ENCODE measurements at places on chromosomes 11 and 22.
A peak's percentile ranks its signal among the peaks of the same experiment; 100 is the strongest.

GRCh38 chr22:49996119-49996517 lies 16.4 kb downstream of the IL17REL start:
- no peak for DNase-seq

DNA sequence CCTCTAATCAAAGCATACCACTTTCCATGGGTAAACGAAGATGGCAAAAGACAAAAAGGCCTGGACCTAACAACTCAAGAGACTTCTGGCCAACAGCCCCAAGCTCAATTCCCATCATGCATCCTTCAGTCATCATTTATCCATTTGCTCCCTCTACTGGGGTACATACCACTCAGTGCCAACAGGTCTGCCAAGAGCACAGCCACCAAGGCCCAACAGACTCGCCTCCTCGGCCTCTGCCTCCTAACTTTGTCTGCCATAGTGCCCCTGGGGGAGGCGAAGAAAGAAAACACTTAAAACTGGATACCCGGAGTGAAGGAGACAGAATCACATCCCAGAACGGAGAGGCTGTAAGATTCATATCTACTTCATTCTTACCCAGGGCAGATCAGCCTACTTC lies 1.1 kb downstream of the HYOU1 start:
- DNase-seq = no peak

DNA sequence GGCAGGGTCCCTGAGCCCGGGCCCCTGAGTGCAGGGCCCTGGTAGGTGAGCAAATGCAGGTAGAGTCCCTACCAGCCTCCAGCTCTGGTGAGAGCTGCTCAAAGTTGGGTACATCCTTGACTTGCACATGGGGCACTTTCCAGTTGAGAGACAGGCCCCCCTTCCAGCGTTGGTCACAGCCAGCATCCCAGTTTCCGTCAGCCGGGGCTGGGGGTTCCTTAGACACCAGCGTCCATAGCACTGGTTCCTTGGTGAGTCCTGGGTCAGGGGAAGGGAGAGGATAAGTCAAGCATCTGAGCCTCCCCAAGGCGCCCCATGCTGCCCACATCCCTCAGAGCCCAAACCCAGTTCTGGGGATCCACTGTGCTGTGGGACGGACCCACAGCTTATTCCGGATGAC lies 5.6 kb downstream of the PNPLA5 start:
- DNase-seq = no peak

DNA sequence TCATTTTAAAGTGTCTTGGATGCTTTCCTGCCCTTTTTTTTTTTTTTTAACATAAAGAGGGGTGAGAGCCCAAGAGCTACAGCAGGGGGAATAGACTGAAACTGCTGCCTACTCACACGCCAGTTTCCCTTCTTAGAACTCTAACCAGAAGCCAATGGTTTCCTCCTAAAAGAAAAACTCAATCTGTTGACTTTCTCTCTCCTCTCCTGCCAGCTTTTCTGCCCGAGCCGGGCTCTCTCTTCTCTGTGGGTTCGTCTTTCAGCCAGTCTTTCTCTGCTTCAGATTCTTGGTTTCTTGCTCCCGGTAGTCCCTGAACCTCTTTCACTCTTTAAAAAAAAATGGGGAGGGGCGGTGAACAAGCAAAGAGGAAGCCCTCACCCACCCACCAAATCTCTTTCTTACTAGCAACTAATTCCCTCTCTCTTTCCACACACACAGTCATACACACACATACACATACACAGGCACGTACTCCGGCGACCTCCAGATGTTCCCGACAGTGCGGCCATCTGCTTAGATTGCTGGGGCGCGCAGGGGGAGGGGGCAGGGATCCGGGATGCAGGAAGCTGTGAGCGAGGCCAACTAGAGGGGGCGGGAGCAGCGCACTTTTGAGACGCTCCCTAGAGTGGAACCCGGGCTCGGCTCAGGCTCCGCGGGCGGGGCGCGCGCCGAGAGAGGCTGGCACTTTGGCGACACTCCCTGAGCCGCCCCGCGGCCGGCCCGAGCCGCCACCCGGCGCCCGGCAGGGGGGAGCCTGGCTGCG lies 444 bp upstream of the TSKU start:
- DNase-seq = peak; percentile 77

GRCh38 chr22:48734961-48735360 lies 1092.7 kb downstream of the BRD1 start:
- no peak for DNase-seq

DNA sequence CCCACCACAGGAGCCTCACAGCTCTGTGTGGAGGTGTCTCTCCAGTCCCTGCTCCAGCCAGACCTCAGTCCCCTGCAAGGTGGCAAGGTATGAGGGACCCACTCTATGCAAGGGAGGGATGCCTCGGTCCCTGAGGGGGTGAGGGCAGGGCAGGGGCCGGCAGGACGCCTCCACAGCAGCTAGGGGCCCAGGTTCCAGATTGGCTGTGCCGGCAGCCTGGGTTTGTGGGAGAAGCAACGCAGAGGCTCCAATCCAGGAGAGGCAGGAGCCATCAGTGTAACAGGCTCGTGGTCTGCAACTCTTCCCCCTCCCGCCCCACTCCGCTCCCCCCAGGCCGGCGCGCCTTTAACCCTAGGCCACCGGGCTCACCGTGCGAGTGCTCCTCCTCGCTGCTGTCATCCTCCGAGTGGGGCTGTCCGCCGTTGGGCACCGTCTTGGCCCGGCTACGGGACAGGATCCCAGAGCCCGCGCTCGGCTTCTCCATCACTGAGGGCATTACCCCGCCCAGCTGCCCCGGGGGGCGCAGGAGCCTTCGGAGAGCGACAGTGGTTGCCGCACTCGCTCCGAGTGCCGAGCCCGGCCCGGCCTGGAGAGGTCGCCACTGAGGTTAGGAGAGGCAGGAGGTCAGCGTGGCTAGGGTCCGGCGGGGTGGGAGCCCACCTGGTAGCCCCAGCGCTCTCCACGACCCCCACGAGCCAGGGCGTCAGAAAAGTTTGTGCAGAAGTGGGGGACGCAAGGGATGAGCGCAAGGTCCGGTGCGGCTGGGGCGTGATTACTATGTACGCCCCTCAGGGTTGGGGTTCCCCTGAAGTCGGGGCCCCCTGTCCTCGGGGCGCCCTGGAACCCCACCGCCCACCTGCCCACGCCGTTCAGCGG lies 765 bp downstream of the RCOR2 start:
- peak; percentile 80 for DNase-seq

- DNase-seq = peak; percentile 81
Measured at GRCh38 chr22:46587061-46587460, 33.1 kb upstream of the GRAMD4 start.

DNA sequence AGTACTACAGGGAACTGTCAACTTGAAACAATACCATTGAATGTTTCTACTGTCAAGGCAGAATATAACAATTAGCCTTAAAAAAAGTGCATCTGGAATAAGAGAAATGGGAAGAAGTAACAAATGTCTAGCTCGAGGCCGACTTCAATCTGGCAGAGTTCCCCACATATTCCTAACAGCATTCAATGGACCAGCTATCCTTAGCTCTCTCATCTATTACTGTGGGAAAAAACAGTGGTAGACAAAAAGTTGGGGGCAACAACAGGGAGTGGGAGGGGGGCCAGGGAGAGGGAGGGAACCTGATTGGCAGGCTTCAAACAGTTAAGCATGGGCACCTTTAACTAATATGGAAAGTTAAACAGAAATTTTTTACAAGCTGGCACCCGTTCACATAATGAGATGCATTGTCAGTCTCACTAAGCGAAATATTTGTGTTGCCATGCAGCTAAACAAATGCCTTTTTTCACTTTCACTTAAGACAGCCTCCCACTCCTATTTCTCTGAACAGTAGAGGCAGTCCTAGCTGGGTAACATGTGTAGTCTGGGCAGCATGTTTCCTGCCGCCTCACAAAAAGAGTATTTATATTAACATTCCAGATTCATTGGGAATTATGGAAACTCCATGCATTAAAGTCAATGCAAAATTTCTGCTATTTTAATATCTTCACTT lies 62.2 kb upstream of the SOX6 start:
- no peak for DNase-seq

DNA sequence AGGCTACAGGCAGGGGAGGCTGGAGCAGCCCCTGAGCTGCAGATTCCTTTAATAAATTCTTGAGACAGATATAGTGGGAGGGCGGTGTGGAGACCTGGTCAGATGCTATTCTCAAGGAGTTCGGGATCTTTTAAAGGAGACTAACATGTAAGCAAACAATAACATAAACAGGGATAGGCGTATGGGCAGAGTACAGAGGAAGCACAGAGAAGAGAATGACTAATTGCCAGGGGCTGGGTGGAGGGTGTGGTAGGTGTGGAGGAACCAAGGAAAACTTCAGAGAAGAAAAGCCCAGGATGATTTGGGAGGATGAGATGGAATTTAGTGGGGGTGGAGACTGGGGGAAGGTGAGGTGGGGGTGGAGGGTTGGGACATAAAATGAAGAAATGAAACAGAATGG lies 9.7 kb upstream of the HEPHL1 start:
- no peak for DNase-seq

- DNase-seq = no peak
Measured at GRCh38 chr22:25795478-25795877, 53.5 kb downstream of the MYO18B start.

DNA sequence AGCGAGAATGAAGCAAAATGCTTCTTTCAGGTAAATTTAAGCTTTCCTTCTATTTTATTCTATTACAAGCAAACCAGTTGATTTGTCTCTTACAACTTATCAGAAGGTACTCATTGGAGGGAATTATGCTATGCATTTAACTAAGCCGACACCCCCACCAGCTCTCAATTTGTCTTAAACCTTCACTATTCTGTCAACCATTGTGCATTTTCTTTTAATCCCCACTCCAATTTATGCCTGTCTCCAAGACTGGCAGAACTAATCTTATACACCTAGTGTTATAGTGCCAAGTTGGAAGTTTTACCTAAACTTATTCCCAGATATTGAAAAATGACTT lies 12.5 kb downstream of the TAF1D start:
- no peak for DNase-seq

- DNase-seq = no peak
Measured at GRCh38 chr11:11416502-11416901, 63.5 kb upstream of the CSNK2A3 start.

Measured in GM20000 (cell line).